ENCODE measurements at places on chromosomes 12 and 14.

DNA sequence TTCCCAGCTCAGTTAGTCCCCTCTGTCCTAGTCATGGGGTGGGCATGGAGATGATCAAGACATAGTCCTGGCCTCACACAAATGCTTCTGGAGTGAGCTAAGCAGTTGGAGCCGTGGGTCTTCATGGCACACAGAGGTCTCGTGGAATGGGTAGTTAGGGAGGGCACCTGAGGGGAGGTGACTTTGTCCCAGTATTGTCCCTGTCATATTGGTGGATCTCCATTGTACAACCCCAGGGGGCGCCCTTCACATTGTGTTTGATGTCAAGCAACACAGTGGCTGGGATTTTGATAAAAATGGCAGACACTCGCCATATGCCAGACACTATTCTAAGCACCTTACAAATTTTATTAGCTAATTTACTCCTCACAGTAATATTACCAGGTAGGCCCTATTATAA, 175.4 kb upstream of the LHX5 start:
- DNase-seq: peak; percentile 36

DNA sequence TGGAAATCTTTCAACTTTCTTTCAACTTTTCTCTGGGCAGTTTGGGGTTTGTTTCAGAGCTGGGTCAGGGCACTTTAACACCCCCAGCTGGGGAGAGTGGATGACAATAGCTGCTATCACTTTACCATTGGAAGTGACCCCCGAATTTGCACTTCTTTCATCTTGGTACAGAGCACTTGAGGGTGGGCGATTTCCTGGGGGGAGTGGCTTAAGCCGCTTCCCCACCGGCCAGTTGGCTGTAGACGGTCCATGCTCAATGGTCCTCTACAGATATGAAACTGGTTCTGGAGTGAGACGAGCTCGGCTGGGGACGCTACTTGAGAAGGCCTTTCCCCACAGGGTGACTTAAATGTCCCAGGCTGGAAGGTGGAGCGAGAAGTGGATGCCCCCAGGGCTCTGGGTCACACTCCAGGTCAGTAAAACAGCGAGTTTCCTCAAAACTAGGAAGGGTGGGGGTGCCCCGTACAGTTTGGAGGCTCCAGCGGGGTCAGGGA, at the start of gene VRTN:
TSS of gene VRTN (plus strand) at position 231 of the 494 bp plus-strand sequence. CDS start 8,313 bp downstream, outside the sequence.
- DNase-seq: no peak

DNA sequence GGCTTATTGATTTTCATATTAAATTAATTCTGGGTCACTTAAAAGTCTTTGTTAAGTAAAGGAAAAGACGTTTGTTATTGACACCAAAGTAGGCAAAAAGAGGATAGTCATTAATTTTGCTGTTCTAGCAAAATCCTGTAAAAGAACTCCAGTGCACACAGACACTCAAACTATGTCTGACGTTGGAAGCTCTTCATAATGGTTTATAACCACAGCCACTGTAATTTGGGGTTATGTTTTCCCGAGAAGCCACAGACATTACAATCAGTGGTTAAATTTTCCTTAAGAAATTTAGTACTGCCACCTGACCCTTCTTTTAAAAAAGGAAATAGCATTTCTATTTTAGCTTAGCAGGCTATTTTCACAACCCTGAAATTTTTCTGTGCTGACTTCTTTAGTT, 267.5 kb downstream of the CCDC91 start:
- no peak for DNase-seq

DNA sequence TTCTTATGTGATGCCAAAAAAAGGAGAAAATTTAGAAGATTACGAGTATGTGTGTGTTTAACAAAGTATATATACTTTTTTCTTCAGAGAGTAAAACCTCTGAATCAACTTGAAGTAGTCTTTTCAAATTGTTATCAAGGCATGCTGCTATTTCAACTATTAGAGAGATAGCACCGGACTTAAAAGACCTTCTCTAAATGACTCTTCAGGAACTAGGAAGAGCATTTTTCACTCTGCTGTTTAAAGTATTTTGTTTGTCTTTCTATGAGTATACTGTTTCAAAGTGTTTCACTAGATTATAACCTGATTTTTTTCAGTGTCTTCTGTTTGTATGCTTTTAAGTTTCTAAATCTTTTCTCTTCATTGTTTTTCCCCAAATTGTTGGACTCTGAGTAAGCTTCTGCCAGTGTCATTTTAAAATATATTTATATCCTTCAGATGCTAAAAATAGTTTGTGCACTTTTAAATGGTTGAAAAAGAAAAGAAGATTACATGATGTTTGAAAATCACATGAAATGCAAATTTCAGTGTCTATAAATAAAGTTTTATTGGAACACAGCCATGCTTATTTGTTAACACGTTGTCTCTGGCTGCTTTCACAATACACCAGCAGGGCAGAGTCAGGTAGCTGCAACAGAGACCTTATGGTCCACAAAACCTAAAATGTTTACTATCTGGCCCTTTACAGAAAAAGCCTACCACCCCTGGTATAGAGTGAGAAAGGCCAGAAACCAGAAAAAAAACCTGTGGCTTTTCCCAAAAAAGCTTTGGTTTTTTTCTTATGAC, 21.3 kb downstream of the CRADD start:
- DNase-seq: no peak

DNA sequence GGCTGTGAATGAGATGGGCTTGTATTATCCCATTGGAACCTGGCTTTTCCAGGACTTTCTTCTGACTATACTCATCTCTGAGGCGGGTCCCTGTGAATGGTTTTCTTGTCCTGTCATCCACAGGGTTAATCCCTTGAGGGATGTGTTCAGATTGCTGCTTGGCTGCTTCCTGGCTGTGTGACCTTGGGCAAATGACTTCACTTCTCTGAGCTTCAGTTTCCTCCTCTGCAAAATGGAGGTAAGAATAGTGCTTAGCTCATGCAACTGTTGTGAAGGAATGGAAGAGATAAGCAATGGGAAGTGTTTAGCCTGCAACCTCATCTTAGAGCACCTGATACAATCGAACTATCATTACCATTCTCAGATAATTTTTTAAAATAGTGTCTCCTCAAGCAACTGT, 32.1 kb upstream of the PPP1CC start:
- no peak for DNase-seq

- DNase-seq: no peak
These were observed 16.5 kb downstream of the HEBP1 start for GRCh38 chr12:12983420-12984035.

DNA sequence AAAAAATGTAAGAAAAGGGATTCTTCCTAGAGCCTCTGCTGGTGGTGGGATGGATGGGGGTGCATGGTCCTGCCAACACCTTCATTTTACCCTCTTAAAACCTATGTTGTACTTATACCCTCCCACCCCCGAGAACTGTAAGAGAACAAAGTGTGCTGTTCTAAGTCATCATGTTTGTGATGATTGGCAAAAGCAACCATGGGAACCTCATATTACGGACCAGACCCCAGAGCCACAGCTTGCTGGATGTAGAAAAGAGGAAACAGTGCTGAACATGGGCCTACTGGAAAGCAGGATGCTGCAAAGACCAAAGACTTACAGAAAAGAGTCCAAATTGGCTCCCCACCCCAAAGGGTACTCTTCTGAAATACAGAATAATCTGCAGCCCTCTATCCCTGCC, 311.2 kb downstream of the DUSP6 start:
- peak; percentile 19 for DNase-seq

DNA sequence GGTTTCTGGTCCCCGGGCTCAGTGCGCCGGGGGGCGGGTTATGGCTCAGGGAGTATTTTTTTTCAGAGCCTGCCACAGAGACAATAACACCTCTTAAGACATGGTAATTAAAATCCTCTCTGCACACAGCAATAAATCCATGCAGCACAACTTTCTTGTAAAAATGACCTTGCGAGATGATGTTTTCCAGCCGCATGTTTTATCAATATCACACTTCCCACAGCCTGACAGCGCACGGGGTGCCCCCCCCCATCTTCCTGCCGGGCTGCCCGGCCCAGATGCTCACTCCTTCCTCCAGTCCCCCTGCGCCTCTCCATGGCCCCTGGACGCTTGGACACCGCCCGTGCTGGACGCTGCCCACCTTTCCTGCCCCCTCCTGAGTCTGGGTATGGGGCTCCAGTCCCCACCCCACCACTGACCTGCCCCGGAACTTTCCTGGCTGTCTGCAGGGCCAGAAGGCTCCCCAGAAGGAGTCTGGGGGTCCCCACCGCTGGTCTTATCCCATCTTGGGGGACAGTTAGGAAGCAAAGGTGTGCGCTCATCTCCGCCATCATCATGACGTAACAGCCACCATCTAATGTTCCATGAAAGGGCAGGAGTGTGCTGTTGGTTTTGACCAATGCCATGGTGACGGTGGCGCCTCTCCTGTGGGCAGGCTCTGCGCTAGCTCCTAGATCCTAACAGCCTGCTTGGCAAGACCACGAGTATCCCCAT, 182.9 kb downstream of the KIF26A start:
- DNase-seq: no peak

DNA sequence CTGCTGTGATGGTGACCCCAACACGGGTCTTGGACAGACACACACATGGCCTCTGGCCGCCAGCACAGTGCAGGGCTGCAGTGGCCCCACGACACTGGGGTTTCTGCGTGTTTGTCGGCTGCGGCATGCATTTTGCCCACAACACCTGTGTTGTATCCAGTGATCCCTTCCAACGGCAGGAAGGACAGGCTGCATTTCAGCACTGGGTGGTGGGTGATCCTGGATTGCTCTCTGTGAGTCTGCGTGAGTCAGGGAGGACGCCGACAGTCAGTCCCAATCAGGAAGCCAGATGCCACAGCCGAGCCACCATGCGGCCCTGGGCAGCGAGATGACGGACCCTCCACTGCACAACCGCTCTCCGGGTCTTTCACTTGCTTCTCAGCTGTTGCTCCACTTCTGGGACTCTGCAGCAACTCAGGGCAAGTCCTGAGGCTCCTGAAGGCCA, 20.6 kb downstream of the LRTM2 start:
- no peak for DNase-seq

GRCh38 chr12:13095266-13095995, 8.0 kb downstream of the GSG1 start:
- DNase-seq: no peak

DNA sequence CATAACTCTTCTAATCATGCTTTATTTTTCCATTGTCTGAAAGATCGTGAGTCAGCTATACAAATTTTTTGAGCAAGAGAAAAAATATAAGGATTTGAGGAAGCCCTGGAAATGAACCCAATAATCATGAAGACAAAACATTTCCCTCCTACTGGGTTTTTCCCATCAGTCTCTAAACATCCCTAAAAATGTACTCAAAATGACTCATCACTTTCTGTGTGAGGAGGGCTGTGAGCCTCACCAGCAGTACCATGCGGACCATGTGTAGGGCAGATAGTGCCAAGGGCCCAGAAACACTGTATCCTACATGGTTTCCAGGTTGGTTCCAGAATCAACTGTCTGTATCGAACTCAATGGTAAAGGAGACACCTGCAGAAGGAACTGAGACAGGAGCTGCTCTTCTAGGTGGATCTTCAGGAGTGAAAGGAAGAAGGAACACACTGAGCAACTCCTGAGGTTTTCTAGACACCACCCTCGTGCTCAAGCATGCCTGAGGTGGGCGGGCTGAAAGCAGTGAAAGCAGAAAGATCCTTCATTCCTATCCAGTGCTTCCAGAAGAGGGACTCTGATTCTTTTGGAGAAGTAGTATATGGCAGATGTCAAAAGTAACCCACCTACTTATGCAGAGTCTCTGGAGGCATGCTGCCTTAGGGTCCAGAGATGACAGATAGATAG, 48.6 kb upstream of the RHOJ start:
- no peak for DNase-seq

- no peak for DNase-seq
These were observed 11.7 kb upstream of the NGDN start for GRCh38 chr14:23457587-23458445.

GRCh38 chr12:31727192-31727591, 1.6 kb downstream of the AMN1 start:
- no peak for DNase-seq

DNA sequence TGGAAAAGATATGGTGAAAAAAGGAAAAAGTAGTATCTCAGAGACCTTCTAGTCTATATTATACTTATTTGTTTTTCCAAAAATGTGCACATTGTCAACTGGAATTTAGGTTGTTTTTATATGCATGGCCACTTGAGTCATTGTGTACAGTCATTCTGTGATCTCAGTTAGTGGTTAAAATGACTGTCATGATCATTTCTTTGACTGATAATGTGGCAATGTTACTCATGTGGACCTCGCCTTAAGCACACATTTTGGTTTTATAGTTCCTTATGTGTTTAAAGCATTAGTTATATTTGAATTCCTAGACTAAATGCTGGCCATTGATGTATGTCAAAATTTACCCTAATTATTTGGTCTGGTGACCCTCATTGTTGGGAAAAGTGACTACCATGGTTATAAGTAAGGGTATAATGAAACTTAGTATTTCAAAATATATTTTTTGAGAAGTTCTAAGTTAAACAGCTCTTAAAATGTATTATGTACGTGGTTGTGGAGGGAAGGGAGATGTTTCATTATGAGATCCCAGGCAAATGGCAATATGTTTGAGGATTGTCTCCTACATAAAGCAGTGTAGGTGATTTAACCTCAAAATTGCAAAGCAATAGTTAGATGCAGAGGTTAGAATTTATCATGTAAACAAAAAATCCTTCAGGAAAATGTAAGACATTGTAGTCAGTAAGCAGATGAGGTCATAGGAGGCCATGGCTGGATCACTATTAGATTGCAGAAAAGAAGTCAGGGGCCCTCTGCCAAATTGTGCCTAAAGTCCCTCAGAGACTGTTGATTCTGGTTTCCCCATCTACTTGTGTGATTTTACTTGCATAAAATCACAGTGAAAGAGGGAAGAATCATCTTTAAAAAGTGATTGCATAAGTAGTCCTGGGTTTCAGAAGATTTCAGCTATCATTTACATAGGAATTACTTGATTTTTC, 17.5 kb downstream of the PNMA1 start:
- peak; percentile 29 for DNase-seq

DNA sequence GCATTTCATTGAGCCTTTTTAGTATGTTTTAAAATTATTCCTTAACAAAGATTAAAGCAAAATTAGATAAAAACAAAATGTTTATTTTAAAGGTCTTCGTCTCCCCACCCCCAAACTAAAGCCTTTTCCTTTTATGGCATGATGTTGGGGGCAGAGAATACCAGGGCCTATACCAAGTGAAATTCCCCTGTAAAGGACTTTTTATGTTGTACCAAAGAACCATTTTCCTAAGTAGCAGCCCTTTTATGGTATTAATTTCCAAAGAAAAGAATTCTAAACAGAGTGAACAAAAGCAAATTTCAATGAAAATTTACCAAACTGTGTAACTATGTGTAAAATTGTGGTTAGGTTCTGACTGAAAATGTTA, 71.9 kb upstream of the GNPNAT1 start:
- no peak for DNase-seq

GRCh38 chr12:30361145-30361544, 334.5 kb downstream of the IPO8 start:
- no peak for DNase-seq

GRCh38 chr14:75717729-75718128, 56.7 kb downstream of the TTLL5 start:
- DNase-seq: no peak

GRCh38 chr12:18907728-18908127, 169.8 kb downstream of the CAPZA3 start:
- no peak for DNase-seq

DNA sequence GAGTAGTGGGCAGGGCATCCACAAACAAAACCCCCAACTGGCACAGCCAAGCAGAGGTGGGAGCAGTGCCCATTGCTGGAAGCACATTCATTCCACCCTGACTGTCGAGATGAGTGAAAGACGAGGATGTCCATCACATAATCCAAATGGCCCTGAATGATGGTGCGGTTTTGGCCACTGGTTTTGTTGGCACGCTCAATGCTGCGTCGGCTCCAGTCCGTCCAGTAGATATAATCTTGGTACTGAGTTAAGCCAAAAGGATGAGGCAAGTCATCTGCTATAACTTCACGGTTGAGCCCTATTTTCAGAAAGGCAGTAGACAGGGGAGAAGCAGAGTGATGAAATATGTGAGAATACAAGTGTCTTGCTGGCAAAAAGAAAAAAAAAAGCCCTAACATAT, 88.1 kb downstream of the BCL2L14 start:
- DNase-seq: no peak
